ENCODE measurements at places on chromosomes 13 and 19.

- DNase-seq = no peak
These were observed at the start of gene EDNRB for GRCh38 chr13:77918391-77919245. Gene EDNRB (minus strand): TSS chr13:77918831. CDS start chr13:77918573, 258 bp downstream.

DNA sequence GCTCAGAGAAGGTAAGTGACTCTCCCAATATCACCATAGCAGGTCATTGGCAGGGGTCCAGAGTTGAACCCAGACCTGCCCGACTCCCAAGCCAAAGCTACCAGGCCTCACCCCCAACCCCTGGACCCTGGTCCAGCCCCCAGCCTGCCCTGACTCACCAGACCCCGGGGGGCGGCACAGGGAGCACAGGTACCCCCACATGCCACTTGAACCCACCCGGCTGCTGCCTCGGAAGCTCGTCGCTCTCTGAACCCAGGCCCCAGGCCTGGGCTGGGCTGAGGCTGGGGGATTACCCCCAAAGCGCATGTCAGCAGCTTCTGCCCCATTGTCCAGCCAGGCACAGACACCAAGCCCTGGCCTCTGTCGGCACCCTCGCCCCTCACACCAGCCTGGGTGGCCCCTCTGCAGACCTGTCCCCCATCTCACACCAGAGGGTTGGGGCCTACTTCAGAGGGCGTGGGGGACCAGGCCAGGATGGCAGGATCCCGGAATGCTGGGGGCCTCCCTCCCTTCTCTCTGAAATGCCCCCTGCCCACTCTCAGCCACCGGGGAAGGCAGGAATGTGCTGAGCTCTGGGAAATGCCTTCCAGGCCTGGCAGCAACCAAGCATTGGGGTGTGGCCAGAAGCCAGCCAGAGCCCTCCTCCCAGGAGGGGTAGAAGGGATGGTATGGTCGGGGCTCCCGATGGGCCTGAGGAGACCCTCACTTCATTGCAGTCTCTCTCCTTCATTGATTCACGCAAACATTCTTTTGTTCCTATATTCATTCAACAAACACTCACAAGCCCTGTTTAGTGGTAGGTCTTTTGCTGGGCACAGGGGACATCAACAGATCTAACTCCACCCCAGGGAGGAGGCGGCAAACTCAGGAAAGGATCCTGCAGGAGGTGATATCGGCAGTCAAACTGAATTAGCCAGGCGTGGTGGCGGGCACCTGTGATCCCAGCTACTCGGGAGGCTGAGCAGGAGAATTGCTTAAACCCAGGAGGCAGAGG is 1.7 kb upstream of the PRX start:
- DNase-seq = no peak

- DNase-seq = no peak
These were observed 11.4 kb downstream of the MLLT1 start for GRCh38 chr19:6268382-6268771.

- no peak for DNase-seq
These were observed 4.8 kb downstream of the PGLYRP1 start for GRCh38 chr19:46017874-46018675.

GRCh38 chr13:98541191-98541590 is 35.7 kb downstream of the STK24 start:
- DNase-seq = no peak

DNA sequence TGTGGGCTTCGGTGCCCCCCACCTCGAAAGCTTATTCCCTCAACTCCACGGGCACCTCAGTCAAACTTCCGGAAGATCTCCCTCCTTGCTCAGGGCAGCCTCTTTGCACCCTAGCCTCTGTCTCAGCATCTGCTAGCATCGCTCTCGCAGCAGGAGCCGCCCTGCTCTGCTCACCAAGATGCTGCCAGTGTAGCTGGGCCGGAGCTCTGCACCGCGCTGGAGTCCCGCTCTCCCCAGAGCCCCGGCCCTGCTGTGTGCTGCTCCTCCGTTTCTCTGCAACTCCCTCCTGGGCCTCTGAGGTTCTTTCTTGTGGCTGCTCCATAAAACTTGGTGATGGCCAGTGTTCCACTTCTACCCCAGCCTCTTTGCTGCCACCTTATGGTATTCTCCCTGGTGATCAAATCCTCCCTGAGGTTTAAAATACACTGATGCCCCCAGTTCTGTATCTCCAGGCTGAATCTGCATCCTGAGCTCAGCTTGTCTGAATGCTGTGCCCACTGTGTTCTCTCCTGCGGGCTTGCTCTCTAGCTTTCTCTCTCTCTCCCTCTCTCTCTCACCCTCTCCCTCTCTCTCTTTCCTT is 198.0 kb downstream of the UQCRFS1 start:
- no peak for DNase-seq

DNA sequence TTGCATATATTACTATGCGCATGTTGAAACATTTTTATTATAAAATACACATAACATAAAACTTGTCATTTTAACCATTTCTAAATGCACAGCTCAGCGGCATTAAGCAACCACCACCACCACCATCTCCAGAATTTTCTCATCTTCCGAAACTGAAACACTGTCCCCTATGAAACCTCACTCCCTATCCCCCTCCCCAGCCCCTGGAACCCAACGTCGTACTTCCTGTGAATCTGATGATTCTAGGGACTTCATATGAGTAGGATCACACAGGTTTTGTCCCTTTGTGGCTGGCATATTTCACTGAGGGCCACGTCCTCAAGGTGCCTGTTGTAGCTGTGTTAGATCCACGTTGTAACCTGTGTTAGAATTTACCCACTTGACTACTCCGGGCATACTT is 716 bp upstream of the MAP2K2 start:
- no peak for DNase-seq

GRCh38 chr13:48210178-48210577 is 22.8 kb upstream of the ITM2B start:
- DNase-seq = no peak

GRCh38 chr19:13935765-13936510 is 2.3 kb downstream of the PODNL1 start:
- no peak for DNase-seq

DNA sequence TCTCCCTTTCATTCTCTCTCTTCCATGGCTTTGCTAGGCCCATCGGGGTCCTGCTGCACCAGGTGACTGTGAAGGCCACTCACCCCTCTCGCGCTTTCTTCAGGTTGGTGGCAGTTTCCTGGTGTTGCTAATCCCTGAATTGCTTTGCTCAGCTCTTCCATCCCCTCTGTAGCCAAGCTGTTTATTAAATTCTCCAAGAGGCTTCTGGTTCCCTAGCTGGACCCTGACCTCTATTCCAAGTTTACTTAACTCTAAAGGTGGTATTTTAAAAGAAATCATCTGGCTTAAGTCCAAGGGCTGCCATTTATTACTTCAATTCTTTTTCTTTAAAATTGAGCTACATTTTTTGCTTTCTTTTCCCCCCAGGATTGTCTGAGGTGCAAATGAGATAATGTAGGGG is 32.7 kb upstream of the MICU2 start:
- no peak for DNase-seq

DNA sequence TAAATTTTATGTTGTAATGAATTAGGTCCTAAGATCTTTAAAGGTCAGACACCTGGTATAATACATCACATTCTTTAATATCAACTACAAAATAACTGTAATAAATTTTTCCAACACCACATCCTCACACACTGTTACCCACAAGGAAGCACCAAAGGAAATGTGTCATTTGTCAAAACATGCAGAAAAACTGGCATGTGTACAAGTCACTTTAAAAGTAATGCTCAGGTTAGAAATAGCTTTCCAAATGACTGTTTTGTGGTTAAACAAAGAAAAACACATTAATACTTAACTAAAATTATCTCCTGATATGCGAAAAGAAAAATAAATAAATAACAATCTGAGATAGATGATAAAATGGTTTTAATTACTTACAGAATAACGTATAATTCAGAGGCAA is 74.7 kb downstream of the MZT1 start:
- no peak for DNase-seq

GRCh38 chr13:46569456-46569855 is 16.5 kb downstream of the LRCH1 start:
- DNase-seq = no peak

GRCh38 chr13:35978607-35979316 is 152.4 kb downstream of the DCLK1 start:
- no peak for DNase-seq

GRCh38 chr19:29259867-29260281 is 46.9 kb upstream of the UQCRFS1 start:
- no peak for DNase-seq

DNA sequence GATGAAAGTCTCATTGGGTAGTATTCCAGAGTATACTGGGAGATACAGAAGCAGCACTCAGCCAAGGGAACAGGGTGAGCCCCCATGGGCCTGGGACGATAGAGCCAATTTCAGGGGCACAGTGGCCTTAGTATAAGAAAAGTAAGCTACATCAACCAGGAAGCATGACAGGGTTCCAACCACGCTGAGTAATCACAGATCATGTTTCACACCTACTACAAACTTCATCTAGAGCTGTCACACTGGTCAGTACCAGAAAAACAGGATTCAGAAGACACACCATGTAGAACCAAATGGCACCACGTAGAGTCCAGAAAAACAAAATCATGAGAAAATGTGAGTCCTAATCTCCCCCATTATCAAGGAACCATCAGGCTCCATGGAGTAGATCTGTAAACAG is 1292.4 kb upstream of the MIR17HG start:
- DNase-seq = no peak

DNA sequence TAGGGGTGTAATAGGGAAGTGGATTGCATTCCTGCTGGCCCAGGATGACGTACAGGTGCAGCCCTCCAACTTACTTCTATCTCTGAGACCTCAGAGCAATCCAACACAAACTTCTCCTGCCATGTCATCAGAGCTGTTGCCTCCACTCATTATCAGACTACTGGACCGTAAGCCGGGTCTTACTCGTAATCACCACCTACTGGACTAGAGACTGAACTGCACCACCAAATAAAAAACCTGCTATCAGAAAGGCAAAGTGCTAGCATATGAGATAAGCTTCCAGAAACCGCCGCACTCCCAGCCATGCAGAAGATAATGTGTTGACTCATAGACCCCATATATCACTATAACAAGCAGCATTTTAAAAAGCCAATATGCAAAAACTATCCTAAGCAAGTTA is 102.0 kb downstream of the SLITRK1 start:
- DNase-seq = no peak

GRCh38 chr13:113305208-113305607 is 8.2 kb downstream of the LAMP1 start:
- no peak for DNase-seq

DNA sequence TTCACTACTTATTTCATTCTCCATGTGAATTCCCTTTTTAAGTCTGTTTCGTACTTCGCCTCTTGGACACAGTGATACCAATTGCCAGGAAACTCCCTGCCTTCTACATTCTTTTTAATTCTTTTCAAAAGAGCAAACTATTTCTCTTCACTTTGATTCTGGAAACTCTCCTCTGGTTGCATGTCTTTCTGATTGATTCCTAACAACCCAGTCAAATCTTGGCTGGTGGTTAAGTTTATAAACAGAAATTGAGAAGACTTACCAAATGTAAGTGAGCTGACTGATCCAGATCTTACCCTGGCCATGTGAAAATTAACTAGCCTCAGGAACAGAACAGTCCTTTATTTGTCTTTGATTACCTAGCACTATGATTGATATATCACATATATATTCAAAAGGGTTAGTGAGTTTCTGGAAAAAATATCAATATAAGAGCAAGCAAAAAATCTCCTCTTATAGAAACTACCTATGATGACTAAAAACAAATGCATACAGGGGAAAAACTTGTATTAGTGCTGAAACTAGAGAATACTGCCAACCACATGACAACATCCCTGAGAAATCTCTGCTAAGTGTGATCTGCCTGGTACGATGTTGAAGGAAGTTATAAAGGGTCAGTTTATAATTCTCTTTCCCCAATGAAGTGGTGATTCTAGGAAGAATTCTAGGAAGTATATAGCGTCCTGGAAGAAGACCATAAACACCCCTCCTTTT is 152.6 kb upstream of the HTR2A start:
- no peak for DNase-seq

GRCh38 chr19:7109678-7110289 is 40.3 kb downstream of the ZNF557 start:
- DNase-seq = no peak

DNA sequence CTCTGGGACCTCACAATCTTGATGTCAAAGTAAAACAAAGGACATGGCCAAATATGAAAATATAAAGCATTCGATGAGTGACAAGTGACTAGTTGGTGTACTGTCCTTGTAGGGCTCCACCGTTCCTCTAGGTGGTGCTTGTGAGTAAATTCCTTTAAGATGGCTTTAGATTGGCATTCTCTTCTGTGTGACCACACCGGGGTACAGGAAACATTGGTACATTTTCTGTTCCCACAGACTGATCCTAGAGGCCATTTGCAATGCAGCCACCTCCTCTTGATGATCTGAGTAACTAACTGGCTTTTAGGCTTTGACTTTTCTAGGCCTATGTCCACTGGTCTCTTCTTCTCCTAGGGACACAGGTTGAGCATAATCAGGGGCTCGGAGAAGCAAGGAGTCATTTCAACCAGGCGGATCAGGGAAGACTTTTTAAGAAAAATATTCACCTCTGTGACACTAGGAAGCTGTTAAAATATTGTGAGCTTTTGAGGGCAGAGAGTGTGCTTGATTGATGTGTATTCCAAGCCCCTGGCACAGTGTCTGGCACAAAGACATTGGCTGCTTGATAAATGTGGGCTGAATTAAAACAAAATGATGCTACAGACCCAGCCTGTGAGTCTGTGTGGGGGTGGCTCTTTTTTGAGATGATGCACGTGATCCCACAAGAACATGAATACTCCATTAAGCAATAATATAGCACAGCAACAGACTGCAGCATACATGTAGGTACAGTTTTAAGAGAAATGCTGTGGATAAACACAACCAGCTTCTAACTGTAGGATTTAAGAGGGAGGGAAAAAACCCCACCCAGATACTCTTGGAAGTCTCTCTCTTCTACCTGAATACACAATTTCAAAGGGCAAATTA is 21.0 kb downstream of the EPSTI1 start:
- DNase-seq = peak; percentile 56

GRCh38 chr19:1621021-1621420 is 15.8 kb upstream of the UQCR11 start:
- no peak for DNase-seq

DNA sequence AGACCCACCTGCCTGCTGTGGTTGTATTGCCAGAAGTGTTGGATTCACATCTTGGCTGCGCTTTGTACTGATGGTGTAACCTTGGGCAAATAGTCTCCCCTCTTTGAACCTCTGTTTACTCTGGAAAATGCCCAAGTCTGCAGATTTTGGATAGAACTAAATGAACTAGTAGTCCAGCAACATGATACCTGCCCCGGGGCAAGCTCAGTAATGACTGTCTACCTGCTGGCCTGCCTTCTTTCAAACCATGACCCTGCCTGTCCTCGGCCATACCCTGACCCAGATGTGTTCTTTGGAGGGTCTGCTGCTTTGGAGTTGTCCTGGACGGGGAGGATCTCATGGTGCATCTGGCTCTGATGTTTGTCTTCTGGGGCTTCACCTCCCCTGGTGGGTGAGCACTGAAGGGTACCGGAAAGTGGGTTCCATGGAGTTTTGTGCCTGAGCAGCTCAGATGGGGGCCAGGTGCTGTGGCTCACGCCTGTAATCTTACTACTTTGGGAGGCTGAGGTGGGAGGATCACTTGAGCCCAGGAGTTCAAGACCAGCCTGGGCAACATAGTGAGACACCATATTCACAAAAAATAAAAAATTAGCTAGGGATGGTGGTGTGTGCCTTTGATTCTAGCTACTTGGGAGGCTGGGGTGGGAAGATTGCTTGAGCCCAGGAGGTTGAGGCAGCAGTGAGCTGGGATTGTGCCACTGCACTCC is 59.5 kb downstream of the TNFRSF19 start:
- no peak for DNase-seq
